ENCODE measurements at places on chromosomes 13 and 19.

- DNase-seq = no peak
These were observed 50.7 kb downstream of the ZNF723 start for GRCh38 chr19:22882797-22883196.

GRCh38 chr19:29845574-29846176, 33.9 kb downstream of the CCNE1 start:
- no peak for DNase-seq

GRCh38 chr13:73011751-73012150, 47.1 kb upstream of the KLF5 start:
- DNase-seq = no peak

GRCh38 chr13:79987761-79988160, 353.2 kb downstream of the SPRY2 start:
- DNase-seq = no peak

DNA sequence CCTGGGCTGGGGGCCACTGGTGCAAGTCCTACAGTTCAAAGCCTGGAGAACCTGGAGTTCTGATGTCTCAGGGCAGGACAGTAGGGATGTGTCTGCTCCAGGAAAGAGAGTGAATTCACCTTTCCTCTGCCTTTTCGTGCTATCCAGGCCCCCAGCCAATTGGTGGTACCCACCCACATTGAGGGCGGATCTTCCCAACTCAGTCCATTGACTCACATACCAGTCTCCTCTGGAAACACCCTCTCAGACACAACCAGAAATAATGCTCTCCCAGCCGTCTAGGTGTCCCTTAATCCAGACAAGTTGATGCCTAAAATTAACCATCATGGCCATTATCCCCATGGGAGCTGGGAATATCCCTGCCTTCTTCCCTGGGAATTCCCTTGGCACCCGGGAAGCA, 38.8 kb upstream of the CHST8 start:
- no peak for DNase-seq

DNA sequence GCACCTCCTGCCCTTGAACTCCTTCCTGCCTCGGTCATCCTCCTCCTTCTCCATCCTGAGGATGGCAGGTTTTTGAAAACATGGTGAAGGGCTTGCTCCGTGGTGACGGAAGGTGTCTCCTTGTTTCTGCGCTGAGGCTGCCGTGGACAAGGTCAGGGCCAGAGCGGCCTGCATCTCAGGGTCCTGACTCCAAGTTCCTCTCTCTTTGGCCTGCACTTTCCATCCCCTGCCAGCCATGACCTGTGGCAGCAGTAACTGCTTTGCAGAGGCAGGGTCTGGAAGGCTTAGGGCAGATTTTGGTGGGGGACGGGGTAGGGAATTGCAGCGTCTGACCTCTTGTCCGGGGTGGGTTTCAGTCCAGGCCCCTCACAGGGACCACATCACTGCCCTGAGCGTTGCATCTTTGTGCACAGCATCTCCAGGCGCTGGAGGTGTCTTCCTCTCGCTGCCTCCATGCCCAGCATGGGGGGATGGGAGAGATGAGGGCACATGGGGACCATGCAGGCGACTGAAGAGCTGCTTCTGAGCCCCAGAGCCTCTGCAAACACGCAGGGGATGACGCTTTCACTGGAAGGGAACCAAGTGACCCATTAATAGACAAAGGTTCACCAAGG, 216.8 kb downstream of the TEX29 start:
- DNase-seq = no peak

- no peak for DNase-seq
These were observed 50.6 kb downstream of the MYO16 start for GRCh38 chr13:108680011-108680410.

All from fibroblast of the conjunctiva (primary cell).